Suppressor macrophage (primary cell): ENCODE measurements at places on chromosomes 7 and 10.

GRCh38 chr10:102773986-102774385 is 30.2 kb downstream of the WBP1L start:
- peak; percentile 68 for DNase-seq

DNA sequence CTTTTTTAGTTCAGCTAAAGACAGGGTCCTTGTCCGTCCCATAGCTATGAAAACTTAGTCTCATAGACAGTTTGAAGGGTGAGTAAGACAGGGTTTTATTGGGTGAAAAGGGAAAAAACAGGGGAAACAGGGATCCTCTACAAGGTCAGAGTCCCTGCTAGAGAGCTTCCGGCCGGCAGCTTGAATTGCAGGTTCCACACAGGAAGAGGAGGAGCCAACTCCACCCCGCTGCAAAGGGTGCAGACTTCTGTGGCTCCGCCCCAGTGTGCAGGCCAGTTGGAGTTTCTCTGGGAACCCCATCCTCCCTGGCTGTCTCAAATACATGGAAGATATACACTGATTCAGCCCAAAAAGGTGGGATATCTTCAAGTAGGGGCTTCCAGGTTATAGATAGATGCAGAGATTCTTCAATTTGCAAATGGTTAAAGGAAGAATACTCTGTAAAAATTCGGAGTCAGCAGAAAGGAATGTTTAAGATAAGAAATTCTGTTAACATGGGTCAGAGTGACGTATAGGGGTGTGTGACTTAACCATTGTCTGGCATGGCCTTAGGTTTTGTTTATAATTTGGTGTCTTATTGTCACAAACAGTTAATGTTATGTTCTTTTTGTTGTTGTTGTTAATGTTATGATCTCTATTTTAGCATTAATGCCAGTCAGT is 34.6 kb upstream of the HECW1 start:
- DNase-seq, result no peak

- peak; percentile 53 for DNase-seq
These were observed 55.8 kb downstream of the PIK3AP1 start for GRCh38 chr10:96664563-96664962.

DNA sequence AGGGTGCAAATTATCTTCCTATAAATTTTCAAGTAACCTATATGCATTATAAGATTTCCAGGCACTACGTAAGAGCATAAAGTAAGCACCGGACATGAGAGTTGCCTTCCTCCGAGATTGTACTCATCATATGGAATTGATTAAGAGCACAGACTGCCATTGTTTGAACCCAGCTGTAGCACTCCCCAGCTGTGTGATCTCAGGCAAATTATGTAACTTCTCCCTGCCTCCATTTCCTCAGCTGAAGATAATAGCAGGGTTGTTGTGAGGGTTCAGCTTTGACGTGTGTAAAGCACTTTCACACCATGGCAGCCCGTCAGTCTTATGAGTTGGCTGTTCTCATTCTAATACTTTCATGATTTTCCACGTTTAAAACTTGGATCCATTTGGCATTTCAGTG is 122.6 kb downstream of the ITIH5 start:
- no peak for DNase-seq

DNA sequence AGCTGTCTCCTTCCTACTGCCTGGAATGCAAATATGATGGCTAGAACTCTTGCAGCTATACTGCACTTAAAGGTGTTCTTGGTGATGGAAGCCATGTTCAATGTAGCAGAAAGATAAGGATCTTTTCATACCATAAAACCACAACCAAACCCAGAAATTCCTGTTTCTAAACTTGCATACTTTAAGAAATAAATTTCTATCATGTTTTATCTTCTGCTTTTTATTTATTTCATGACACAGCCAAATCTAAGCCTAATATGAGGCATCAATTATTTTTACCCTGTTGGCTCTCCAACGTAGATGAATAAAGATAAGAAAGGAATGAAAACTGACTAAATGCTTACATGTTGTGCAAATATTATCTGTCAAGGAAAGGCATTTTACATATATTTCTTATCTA is 224.1 kb downstream of the DOCK4 start:
- no peak for DNase-seq

- DNase-seq, result no peak
These were observed 9.0 kb upstream of the ADCYAP1R1 start for GRCh38 chr7:31043051-31043471.
